Gastroesophageal sphincter (tissue), 4 donors: ENCODE measurements at places on chromosomes 6 and 20. TPM values are rescaled to one million over a fixed set of nuclear protein-coding genes. Genes with fewer than 3 reads are reported as not detected.

The PRSS35 gene
- total RNA-seq, result 1.2 TPM

The AKAP12 gene
- total RNA-seq, result 245 TPM

The TMEM244 gene
- not detected for total RNA-seq

The THEMIS gene
- total RNA-seq, result 1.6 TPM
